ENCODE measurements at places on chromosomes 5 and 9. TPM values are rescaled to one million over a fixed set of nuclear protein-coding genes. Genes with fewer than 3 reads are reported as not detected.

Gene PTPRD
- polyA plus RNA-seq, result not detected

Gene RASGRF2
- 0.02 TPM for polyA plus RNA-seq

Gene BARHL1
- polyA plus RNA-seq, result not detected

DNA sequence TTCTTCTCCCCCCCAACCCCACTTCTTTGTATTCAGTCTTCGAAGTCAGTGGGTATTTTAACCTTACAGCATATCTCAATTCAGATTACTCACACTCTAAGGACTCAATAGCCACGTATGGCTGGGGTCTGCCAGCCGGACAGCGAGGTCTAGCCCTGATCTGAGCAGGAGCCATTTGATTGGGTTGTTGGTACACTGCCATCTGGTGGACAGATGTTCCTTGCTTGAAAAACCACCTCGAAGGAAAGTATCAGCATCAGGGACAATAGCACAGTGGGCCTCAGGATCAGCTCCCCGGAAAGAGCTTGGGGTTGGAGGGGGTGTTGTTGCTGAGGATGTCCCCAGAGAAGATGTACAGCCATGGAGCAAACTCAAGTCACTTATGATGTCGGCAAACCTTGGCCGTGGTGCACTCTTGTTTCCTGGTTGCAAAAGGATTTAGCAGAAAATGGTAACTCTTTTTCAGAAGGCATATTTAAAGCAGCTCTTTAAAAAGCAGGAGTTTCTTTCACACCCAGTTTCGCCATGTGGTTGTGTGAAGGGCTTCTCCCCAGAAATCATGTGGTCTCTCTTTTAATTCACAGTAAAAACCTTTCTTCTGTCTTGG is 31.7 kb upstream of the KCNMB1 start:
- no peaks in the 10 kb centered on the region for H3K27me3 ChIP-seq
- peak; percentile 69 for DNase-seq
- no peaks in the 10 kb centered on the region for H3K36me3 ChIP-seq
- no peak overlapping the region for H3K4me3 ChIP-seq
- H3K27ac ChIP-seq, result no peak overlapping the region
